ENCODE measurements at places on chromosomes 1 and 21.

DNA sequence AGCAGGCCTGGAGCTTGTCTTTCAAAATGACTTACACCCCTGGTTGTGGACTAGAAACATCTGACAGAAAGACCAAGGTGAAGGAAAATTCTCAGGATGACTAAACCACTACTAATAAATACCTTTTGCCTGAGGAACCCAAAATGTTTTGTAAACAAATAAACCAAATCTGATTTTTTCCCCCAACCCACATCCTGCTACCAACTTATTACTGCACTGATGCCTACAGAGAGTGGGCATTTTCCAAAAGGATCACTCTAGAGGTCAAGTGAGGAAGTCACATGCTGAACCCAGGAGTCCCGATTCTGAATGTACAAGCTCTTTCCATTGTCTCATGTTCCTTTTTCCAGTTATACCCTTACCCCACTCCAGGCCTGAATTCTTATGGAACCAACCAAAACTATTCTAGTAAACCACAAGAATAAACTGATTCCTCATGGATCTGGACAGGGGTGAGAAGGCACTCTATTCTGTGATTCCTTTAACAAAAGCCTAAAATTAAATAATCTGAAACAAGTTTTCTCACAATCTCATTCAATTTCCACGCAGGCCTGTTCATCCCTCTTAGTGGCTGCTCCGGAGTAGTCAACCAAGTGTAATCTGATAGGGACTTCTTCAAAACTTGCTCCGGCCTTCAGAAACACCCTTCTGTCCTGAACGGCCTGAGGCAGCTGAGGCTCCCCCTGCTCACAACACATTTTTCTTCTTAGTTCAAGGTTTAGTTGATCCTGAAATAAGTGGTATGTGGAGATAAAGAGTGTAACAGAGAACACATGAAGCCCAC, 1.4 kb downstream of the PI4KB start:
- DNase-seq, result no peak

- no peak for DNase-seq
These were observed 78.2 kb downstream of the NAV1 start for GRCh38 chr1:201617157-201617556.

GRCh38 chr1:230570724-230571360, 71.4 kb upstream of the COG2 start:
- DNase-seq, result no peak

DNA sequence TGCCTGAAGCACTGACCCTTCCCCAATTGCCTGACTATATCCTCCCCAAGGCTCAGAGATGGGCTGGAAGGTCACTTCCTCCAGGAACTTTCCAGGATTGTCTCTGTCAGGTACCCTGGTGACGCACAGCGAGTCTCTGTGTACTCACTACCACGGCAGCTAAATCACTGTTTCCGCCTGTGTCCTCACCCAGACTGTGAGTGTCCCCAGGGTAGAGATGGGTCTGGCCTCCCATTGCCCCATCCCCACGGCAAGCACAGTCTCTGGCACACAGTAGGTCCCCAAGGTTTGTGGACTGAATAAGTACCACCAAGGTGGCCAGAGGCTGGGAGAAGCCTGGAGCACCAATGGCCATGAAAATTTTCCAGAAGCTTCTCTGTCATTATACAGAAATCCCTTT, 93.8 kb upstream of the RUNX3 start:
- no peak for DNase-seq

DNA sequence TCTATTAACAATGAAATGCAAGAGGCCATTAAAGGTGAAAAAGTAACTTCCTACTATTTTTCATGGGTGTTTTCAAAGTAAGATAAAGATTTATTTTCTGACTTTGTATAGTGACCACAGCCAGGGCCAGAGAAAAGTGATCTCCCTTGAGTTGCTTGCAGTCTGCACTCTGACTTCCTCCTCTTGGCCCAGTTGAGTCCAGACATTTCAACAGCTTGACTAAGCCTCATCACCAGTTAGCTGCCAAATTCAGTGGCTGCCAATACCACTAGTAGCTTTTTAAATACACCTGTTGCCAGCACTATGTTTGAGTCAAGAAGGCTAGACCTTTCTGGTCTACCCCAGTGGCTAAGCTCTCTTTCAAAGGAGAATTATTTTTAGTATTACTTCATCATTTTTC, 3.7 kb upstream of the NEK7 start:
- DNase-seq, result no peak

DNA sequence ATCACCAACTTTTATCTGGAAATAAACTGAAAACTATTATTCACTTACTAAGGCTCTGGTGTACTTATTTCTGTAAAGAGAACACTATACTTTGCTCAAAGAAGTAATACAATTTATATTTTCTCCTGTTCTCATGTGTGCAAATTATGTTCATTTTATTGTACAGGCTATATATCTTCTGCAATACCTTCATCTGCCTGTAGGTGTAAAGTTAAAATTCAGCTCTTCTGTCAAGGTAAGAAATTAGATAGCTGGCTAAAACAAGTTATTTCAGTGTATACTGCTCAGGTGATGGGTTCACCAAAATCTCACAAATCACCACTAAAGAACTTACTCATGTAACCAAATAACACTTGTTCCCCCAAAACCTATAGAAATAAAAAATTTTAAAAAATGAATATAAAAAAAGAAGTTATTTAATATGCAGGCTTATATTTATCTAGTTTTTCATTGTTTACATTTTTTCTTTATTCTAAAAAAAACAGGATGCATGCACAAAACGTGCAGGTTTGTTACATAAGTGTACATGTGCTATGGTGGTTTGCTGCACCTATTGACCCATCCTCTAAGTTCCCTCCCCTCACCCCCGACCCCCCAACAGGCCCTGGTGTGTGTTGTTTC, 81.5 kb downstream of the PTGER3 start:
- DNase-seq, result no peak

GRCh38 chr1:26582836-26583460, 53.4 kb downstream of the RPS6KA1 start:
- DNase-seq, result no peak

DNA sequence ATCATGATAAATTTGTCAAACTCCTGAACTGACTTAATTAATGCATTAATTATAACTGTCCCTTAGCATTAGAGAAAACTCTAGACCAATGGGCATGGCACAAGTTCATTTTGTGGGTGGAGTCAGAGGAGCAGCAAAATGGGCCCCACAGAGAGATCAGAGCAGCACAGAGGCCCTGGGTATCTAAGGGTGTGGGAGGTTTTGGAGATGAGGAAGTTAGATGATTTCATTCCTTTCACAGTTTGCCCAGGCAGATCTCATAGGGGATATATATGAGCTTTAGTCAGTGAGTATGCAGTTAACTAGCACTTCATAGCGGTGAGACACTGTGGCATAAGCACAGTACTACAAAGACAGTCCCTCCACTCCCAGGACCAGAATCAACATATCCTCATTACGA, 117.3 kb downstream of the MAB21L3 start:
- DNase-seq, result no peak
